Right hindlimb (tissue), 1 donor: ENCODE measurements at places on chromosomes 16 and 17.

- DNase-seq = no peak
Measured at GRCh38 chr16:11398136-11398535, 52.9 kb downstream of the RMI2 start.

DNA sequence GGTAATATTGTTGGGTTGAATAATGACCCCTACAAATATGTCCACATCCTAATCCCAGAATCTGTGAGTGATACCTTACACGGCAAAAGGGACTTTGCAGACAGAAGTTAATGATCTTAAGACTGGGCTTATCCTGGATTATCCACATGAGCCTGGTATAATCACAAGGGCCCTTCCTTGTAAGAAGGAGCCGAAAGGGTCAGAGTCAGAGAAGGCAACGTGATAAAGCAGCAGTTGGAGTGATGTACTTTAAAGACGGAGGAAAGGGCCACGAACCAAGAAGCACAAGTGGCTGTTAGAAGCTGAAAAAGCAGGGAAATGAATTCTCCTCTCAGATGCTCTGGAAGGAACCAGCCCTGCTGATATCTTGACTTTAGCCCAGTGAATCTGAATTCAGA, 137.8 kb downstream of the UTP18 start:
- no peak for DNase-seq

DNA sequence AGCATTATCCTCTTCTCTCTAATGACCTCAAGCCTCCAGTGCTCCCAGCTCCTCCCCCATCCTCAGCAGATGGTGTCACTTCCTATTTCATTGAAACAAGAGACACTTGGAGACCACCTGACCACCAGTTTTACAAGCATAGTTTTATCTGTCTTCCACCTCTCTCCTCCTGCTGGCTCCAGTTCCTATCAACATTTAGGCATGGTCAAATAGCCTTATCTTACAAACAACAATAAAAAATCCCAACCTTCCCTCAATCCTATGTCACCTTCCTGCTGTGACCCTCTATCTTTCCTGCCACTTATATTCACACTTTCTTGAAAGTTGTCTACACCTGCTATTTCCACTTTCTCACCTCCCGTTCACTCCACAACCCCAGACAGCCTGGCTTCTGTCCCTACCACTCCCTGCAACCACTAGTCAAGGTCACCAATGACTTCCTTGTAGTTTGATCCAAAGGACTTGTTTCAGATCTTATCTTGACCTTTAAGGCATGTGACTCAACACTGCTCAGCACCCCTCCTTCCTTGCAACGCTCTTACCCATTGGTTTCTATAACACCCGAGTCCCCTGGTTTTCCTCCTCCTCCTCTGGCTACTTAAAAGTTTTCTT, 4.3 kb upstream of the NTN1 start:
- no peak for DNase-seq

- DNase-seq = no peak
Measured at GRCh38 chr17:80821546-80821945, 170.1 kb upstream of the CHMP6 start.

- DNase-seq = no peak
Measured at GRCh38 chr16:2034696-2035430, 8.2 kb downstream of the NHERF2 start.

GRCh38 chr16:79012671-79013434, 587.7 kb downstream of the MAF start:
- DNase-seq = no peak

DNA sequence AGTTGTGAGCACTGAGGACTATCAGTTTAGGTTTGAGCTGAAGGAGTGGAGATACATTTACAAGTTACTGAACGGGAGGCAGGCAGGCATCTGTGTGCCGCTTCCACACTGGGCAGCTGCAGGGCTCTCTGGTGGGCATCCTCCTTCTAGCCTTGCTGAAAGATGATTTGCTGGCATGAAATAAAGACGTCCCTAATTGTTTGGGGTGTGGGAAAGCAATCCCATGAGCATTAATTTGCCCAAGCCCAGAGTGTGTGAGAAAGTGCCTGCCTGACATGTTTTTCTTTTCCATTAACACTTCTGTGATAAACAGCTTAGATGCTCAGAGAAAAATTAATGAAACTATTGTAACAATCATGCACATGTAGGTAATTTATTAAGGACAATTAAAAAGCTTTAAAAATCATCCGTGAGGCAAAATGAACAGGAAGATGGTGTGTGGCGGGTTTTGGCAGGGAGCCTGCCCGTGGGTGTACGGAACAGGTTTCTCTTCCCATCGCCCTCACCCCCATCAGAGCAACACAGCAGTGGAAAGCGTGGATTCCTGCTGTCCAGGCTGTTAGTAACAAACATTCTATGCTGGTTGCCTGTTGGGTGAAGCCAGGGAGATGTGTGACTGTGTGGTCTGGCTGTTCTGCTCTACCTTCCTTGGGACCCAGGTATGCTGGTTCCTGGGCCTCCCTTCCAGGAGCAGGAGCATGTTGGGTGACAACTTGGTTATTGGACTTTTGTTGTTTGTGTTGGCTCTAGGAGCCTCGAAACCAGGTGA, 191.9 kb downstream of the MSI2 start:
- no peak for DNase-seq

DNA sequence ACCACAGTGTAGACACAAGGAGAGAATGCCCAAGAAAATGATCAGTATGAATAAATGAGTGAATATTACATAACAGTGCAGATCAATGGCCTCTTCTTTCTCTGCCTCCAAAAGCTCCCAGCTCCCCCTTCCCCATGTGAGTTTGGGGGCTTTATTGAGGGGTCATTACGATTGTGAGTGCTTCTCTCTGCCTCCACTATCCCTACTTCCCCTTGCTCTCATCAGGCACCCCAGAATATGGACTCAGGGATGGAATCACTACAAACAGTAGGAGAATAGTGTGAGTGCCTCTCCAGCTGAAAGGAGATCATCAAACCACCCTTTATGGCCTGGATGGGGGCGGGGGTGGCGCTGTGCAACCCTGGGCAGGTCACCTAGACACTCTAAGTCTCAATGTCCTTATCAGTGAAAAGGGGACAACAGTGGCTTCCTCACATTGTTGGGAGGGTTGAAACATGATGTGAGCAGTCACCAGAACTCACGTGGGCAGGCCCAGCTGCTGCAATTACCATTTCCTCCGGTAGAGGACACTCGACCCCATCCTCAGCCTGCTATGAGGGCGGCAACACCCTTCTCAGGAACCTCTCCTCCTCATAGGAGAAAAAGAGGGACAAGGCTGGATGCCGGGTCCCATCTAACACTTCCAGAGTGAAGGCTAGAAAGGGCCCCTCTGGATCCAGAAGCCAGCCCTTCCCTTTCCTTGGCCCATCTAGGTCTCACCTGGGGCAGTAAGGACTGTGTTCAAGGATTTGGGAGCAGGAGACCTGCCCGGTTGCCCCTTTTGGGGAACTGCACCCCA, 2.1 kb upstream of the EPOP start:
- DNase-seq = peak; percentile 89

GRCh38 chr16:77183137-77183536, 7.9 kb upstream of the MON1B start:
- no peak for DNase-seq

GRCh38 chr17:73401911-73402310, 90.1 kb upstream of the CDC42EP4 start:
- DNase-seq = peak; percentile 81

- DNase-seq = no peak
Measured at GRCh38 chr16:87493608-87494280, 920 bp upstream of the ZCCHC14 start.

DNA sequence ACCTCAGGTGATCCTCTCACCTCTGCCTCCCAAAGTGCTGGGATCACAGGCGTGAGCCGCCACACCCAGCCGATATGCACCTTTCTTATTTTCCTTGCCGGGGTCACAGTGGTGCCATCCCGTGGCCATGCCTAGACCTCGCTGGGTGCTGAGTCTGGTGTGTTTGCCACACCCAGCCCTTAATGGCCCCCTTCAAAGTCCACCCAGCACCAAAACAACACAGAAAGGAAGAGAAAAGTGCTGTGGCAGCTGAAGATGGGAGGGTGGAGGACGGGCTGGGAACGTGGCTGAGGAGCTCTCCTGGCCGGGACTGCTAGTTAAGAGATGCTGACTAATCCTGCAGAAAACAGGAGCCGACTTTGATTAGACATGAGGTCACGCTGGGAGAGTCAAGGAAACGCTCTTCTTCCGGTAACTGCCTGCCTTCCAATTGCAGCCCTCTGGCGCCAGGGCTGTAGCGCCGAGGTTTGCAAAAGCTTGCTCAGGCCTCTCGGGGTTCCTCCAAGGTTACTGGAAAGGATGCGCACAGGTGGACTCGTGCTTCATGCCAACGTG, 10.9 kb downstream of the SLC43A2 start:
- DNase-seq = no peak

GRCh38 chr17:80259457-80260068, 1.1 kb upstream of the RNF213 start:
- DNase-seq = no peak

DNA sequence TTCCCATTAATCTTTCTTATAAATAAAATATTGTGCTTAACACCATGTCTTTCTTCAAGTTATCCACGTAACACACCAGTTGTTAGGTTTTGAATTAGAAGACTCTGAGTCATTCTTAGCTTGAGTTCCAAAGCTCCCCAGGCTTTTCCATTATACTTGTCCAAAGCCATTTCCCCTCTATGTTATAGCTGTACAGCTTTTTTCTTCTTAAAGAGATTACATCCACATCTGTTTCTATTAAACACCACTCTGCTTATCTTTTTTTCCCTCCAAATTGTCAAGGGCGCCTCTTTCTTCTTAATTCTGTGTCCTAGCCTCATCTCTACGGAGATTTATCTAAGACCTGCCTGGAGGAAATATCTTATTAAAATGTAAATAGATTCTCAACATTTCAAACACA, 139.4 kb upstream of the CPHXL start:
- no peak for DNase-seq

GRCh38 chr16:51881731-51882130, 665.2 kb downstream of the TOX3 start:
- peak; percentile 49 for DNase-seq

- DNase-seq = no peak
Measured at GRCh38 chr17:37643869-37644268, 623 bp upstream of the DDX52 start.

GRCh38 chr17:64498308-64499203, 1.7 kb upstream of the POLG2 start:
- no peak for DNase-seq

- DNase-seq = peak; percentile 39
Measured at GRCh38 chr17:46943501-46944393, 20.8 kb downstream of the GOSR2 start.

DNA sequence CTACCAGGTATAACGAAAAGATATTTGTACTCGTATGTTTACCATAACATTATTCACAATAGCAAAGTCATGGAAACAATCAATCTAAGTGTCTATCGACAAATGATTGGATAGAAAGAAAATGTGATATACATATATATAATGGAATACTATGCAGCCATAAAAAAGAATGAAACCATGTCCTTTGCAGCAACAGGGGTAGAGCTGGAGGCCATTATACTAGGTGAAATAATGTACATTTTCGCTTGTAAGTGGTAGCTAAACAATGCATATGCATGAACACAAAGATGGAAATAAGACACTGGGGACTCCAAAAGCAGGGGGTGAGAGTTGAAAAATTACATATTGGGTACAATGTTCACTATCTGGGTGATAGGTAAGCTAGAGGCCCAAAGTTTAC, 124.0 kb downstream of the MYO1D start:
- DNase-seq = no peak

DNA sequence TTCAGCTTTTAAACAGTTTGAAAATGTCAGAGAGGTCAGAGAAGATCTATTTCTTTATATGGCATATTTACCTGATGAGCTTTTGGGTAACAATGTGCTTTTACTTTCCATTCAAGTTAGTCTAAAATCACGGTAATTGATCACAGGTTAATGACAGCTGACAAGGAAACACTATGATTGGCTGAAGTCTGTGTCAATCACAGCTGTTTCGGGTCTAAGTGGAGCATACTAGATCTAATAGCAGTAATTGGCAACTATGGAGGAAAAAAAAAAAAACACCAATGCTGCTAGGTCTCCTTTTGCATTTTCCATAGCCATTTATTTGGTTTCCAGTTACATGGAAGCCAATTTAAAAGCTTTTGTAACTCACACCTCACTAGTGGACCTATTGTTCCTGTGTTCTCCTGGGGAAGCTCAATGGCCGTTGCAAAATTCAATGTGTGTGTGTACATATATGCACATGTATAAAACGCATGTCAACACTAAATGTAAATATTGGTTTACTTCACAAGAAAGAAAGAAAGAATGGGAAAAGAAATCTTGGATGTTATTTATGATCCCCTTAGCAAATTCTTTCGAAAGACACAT, 568.3 kb upstream of the ZFHX3 start:
- DNase-seq = no peak

DNA sequence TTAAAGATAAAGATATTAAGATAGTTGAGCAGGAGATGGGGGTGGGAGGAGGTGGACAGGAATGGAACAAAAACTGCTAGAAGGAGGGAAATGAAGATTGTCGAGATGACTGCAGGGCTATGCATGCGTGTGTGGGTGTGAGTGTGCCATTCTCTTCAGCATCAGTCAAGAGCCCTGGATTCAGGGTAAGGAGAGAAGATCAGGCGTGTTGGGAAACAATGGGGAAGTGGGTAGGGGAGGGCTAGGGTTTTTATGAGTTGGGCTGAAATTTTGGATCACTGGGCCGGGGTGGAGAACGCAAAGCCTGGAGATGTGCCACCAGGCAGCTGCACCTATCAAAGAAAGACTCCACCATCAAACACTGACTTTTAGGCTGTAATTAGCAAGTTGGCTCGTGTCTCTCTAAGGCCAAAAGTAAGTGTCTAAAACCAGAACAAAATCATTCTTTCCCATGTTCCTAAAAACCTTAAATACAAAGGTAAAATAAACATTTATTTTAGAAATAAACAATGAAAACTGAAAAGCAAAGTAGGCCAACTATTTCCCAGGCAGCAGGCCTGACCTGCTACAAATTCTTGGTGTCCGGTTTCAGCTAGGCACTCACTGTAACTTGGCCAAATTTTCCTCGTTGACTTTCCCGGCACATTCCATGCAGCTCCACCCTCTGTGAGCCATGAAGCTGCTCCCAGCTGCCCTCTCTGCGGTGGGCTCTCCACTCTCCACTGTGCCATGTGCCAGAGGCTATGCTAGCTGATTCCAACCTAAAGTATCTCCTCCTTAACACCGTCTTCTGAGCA, 4.2 kb downstream of the CDRT4 start:
- peak; percentile 81 for DNase-seq

DNA sequence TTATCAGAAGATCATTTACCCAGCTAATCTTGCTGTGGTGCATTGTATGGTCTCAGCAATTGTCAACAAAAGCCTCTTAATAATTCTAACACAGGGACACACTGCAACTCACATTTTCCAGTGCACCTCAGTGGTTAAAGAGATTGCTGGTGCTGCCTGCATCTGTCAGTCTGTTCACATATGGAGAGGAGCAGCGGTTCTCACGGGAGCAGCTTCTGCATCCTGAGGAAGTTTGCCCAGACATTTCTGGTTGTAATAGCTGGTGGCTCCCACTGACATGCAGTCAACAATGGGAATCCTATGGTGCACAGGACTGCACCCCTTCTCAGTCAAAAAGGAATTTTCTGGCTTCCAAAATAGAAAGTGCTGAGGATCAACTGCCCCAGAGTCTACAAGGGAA, 7.8 kb downstream of the GGA2 start:
- no peak for DNase-seq

- DNase-seq = no peak
Measured at GRCh38 chr16:65061935-65062518, 59.8 kb downstream of the CDH11 start.
